NCI-H2029 treated with DMSO at 0.1 percent for 48 hours (cell line): ENCODE measurements at places on chromosomes 16 and 17.
A peak's percentile ranks its signal among the peaks of the same experiment; 100 is the strongest.

DNA sequence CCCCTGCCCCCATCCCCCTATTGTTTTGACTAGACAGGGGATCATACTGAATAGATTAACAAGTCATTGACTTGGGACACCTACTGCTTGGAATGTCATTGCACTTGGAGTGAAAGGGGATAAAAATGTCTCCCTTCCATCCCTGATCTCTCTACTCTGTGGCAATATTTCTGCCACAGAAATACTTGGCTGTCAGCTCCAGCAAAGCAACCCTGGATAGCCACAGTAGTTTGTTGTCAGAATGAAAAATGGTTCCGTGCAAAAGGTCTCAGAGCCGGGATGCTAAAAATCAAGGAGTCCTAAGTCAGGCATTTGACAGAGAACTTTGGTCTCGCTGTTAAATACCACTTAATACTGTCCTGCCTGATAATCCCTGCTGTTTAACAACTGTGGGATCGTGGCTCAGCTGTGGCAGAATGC is 722.0 kb upstream of the SOX9 start:
- DNase-seq = no peak

- DNase-seq = peak; percentile 18
Observed at GRCh38 chr17:57355090-57355859, 99.0 kb downstream of the MSI2 start.

- peak; percentile 1 for DNase-seq
Observed at GRCh38 chr17:2482218-2482617, 29.5 kb downstream of the METTL16 start.

GRCh38 chr17:39979893-39980350 is 685 bp upstream of the PSMD3 start:
- no peak for DNase-seq
